ENCODE measurements at places on chromosomes 7 and 10.
A peak's percentile ranks its signal among the peaks of the same experiment; 100 is the strongest.

- DNase-seq, result no peak
These were observed 139.6 kb downstream of the SKAP2 start for GRCh38 chr7:26724795-26725194.

DNA sequence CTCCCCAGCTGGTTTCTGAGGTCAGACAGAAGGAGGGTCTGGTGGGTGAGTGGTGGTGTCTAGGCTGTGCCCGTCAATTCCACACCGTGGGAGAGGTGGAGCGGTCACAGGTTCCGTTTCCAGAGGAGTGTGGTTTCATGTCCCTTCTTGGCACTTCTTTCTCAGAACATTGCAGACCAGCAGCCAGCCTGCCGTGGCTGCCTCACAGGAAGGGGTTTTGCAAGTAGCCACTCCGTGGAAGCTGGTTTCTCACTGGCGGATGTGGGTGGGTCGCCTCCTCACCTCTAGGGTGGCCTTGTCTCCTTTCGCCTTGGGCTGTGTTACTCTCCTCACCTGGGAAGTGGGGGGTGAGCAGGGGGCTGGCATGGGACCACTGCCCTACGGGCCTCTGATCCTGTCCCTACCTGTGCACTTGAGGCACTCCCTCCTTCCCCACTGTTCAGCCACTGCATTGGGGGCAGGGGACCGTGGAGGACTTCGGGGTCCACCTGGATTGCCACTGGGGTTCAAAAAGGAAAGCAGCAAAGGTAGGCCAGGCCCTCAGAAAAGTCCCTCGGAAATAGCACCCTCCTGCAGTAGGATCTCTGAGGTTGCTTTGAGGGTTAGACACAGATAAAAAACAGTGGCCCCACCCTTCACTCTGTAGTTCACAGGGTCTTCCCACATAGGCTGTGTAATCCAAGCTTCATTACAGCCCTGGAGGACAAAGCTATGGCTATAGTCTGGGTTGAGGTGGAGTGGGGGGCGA is 33.9 kb downstream of the TSPAN14 start:
- no peak for DNase-seq

DNA sequence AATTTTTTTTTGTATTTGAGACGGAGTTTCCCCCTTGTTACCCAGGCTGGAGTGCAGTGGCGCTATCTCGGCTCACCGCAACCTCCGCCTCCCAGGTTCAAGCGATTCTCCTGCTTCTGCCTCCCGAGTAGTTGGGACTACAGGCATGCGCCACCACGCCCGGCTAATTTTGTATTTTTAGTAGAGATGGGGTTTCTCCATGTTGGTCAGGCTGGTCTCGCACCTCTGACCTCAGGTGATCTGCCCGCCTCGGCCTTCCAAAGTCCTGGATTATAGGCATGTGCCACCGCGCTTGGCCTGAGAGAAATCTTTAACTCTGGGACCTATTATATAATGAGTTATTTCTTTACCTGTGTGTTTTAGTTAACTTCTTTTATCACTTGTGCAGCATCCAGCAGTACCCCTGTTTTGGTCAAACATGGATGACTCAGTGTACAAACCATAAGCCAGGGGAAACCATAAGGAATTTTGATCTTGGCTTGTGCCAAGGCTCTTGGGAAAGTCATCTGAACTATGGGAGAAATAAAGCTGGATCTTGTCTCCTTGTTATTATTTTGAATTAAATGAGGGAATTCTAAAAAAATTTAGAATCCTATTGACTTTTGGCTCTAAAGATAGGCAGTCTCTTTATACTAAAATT is 23.6 kb upstream of the ZRANB1 start:
- DNase-seq, result no peak

DNA sequence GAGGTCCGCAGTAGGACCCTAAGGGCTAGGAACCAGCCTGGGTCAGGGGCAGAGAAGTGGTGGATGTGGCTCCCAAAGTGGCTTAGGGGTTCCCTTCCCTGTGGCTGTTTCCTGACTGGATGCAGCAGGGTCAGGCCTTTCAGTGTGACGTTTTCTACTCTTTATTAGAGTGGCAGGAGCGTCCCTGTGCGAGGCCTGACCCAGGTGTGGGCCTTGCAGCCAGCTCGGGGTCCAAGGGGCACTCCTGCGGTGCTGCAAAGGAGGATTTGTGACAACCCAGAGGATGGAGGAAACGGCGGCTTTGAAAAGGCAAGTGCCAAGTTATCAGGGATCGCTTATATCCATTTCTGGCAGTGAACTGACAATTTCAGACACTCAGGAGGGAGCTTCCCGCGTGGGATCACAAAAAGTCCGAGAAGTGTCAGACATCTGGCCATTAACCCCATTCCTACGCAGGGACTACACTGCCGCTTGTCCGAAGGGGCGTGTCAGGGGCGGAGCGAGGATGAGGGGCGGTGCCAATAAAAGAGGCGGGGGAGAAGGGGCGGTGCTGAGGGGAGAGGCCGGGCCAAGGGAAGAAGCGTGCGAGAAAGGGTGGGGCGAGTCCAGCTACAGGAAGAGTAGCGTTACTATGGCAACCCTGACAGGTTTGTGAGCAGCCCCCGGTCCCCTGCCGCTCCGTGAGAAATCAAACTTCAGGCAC is 98.8 kb upstream of the ZNF722 start:
- DNase-seq, result peak; percentile 83

DNA sequence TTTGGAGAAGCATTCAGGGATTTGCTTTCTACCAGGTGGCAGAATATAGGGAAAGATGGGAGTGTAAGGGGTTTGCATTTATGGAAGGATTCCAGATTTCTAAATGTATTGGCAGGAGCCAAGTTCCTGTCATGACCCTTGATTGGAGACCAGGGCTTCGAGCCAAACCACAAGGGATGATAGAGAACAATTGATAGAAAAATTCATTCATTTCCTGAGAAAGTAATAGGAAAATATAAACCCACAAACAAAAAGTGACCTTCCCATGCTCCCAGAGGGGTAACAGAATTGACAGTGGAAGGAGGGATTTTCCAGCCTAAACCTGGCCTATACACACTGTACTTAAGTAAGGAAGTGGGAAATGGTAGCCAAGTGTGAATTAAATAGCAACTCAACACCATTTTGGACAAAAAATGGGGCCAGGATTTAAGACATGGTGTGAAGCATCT is 22.4 kb upstream of the IFIT2 start:
- no peak for DNase-seq

DNA sequence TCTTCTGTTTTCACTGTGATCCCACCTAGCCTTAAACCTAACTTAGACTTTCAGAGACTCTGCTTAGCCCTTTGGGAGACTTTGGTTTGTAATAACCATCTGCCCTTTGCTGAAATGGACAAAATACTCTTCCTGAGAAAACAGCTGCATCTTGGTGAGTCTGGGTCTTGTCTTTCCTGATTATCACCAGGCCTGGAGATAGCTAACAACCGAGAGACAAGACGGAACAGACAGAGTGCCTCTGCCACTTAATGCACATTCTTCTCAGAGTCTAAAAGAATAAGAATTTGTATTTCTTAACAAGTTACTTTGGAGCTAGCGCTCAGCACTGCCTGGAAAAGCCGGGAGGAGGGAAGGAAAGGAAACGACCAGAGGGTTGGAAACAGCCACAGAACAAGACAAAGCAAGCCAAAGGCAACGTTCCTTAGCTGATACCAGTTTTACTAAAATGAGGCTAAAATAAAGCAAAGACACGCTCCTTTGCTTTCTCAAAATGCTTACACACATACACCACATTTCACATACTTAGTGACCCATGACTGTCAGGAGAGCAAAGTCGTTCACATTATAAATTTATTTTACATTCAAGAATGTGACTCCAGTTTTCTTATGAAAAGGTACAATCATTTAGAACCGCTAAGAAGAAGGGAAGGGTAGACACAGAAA is 70.3 kb upstream of the DGKI start:
- DNase-seq, result no peak

DNA sequence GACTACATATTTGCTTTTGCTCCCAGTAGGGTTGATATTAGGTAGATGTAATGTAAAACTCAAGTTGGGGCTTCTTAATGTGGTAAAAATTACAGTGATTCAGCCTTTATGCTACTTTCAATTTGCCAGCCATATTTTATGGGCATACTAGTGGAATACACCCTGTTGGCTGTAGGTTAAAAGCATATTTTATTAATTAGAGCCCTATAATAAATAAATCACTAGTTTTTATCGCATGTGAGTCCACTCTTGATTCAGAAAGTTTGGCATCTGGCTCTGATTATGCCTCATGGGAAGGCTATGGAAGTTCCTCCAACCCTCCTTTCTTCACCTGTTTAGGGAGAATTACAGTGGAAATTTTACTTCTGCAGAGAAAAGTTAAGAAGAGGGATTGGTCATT is 390.9 kb downstream of the GATA3 start:
- DNase-seq, result no peak

DNA sequence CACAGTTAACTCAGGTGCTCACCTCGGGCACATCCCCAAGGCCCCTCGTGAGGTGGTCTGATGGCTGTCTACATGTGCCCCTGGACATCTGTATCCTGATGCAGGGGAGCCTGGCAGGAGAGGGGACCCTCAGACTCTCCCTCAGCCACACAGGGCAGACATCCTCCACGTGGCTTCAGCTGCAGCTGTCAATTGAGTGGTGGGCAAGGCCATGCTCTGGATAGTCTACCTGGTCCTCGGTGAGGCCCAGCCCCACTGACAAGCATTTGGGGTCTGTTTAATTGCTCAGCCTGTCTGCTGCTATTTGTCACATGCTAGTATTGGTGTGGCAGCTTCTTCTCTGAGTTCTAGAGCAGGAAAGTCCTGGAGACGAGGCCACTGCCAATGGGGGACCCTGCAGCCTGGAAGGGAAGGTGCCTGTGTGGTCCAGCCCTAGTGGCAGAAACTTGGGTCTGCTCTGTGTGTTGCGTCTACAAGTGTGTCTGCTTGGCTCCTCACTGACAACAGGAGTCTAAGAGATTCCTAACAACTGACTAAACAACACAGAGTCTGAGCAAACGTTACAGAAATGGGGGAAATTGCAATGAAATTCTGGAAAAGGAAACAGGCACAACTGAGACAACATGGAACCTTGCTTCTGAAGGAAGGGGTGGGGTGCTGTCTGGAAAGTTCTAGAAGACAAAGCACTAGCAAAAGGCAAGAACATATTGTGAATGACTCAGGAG is 59.3 kb upstream of the IGFBP3 start:
- DNase-seq, result no peak

GRCh38 chr7:101108961-101109360 is 17.9 kb upstream of the SERPINE1 start:
- no peak for DNase-seq

DNA sequence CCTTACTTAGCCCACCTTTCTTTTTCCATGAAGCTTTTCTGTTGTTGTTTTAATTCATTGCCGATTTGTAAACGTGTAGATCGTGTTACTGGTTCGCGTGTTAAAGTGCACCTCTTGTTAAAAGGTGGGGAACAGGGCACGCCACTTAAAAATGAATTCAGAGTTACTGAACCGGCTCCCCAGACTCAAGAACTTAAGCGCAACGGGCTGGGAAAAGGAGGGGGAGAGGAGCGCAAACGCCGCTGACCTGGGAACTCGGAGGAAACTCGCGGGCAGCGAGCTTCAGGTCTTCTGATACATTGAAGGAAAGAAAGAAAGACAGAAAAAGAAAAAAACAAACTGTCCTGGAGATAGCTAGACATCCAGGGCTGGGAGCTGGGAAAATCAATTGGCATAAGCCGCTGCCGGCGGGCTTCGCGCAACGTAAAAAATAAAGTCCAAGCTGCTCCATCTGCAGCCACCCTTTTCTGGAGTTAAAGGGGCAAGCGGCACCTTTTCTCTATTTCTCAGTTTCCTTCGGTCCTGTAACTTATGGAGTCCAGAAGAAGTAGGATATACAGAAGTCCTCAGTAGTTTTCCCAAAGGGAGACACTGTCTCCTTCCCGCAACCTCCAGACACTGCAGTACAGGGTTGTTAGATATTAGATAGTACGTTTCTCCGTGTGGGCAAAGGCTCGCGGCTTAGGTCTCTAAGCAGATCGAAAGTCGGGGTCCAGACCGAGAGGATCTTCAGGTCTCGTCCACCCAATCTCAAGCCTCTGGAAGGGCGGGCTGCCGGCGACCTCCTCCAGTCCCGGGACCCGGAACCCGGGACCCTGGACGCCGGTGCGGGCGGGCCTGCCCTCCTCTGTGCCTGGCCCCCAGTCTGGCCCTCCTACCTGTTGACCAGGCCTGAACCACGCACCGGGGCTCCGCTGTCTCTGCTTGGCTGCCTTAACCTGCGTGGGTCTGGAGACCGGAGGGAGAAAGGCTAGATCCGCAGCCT is 1.8 kb upstream of the DLX6 start:
- peak; percentile 31 for DNase-seq

DNA sequence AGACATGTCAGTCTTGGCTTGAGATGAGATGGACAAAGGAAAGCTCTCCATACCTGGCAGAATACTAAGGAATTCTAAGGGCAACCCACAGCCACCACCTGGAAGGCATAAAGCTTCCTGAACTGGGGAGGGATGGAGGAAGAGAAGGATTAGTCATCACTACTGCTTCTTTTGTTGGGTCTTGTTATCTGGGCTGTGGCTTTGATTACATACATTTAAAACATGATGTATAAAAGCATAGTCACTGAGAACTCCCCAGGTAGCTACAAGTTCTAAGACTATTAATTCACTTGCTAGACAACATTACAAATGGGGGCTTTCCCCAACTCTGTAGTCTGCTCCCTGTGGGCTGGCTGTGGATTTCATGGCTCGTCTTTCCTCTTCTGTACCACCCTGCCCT is 58.2 kb downstream of the RBM33 start:
- DNase-seq, result no peak

GRCh38 chr10:111545861-111546605 is 469.2 kb downstream of the ADRA2A start:
- no peak for DNase-seq

DNA sequence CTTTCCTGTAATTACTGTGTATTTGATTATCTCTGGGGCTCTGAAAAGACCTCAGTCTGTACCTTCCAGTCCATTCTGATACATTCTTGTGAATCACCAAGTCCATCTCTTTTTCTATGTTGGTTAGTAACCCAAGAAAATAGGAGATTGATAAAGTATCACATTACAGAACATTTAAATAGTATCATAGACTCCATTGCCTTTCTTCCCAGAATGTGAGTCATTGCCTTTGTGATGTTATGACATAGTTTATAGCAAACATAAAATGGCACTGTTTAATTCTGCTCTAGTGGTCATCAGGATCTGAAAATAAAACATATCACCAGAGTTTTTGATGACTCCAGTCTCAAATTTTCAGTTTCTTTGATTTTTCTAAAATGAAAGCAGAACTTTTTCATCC is 78.4 kb downstream of the NRG3 start:
- DNase-seq, result no peak

DNA sequence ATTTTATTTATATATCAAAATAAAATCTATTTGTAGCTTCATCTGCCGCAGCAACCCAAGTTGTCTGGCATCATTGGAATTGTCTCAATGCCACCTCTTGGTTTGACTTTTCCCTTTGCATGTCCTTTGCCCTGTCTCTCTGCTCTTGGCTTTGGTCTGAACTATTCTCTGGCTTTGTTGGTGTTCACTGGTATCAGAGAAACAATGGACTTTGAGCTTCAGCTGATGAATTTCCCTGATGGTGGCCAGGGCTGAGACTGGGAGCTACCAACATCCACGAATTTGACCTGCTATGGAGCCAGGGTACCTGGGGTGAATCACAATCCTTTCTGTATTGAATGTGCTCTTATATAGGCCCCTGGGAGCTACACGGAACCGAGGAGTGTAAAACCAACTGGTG is 311.7 kb upstream of the KIAA1217 start:
- no peak for DNase-seq
